ENCODE measurements at places on chromosomes 7 and 10.

- DNase-seq = peak; percentile 46
Observed at GRCh38 chr10:69101451-69102095, 13.7 kb downstream of the SRGN start.

- no peak for DNase-seq
Observed at GRCh38 chr10:27547047-27547446, 42.9 kb downstream of the RAB18 start.

DNA sequence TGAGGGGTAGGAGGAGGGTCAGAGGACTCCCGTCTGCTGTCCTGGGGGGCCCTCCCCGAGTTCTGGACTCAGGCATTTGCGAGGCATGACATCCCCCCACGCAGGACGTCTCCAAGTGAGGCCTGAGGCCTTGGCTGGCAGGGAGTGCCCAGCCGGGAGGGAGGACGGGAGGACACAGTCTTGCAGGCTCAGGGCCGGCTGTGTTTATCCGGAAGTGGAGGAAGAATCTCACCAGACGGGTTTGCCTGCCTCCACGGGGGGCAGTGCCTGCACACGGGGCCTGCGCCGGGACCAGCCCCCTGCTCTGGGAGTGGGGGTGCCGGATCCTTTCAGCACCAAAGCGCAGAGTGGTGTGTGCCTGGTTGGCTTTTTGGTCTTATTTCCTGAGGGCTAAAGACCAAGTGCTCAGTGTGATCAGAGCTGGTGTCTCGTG lies 10.9 kb downstream of the PWWP2B start:
- peak; percentile 54 for DNase-seq

GRCh38 chr10:114544045-114544659 lies 113.9 kb downstream of the ABLIM1 start:
- peak; percentile 31 for DNase-seq

GRCh38 chr10:62527019-62527827 lies 153.1 kb downstream of the ZNF365 start:
- no peak for DNase-seq

DNA sequence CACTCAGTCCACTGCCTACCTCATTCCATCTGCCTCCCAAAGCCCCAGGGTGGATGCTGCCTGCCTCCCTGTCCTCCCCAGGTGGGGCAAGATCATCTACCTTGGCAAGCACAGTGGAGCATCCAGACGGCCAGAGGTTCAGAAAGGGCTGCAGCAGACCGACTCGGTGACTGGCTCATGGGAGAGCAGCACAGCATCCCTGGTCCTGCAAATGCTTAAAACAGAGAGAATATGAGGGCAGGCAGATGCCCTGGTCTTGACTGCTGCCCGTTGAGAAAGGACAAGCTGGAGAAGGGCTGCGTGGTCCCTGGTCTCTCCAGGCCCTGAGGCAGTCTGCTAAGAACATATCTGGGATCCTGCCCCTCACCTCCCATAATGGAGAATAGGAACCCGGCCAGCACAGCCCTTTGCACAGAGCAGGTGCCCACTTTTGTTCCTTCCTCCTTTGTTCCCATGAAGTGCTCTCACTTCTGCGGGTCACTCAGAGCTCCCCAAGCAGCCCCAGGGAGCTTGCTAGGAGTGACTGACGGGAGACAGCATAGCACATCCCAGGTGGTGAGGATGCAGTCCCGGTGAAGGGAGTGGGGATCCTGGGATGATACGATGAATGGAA lies 1.4 kb downstream of the HPS1 start:
- DNase-seq = no peak

DNA sequence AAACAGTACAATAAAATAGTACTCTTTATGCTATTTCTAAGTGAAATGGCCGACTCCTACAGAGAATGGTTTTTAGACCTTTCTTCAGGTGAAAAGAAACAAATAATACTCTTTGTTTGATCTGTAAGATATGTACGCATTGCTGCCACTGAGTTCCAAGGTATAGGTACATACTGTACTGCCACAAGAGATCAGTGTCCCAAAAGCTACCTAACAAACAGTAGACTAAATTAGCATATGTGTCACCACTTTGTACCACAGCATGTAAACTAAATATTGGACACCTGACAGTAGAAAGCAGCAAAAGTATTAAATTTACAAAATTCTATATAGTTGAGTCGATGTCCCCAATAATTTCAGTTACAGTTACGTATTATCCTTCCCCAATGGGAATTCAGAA lies 14.4 kb downstream of the MTPN start:
- DNase-seq = no peak

GRCh38 chr7:55336540-55336939 lies 28.6 kb upstream of the LANCL2 start:
- no peak for DNase-seq

DNA sequence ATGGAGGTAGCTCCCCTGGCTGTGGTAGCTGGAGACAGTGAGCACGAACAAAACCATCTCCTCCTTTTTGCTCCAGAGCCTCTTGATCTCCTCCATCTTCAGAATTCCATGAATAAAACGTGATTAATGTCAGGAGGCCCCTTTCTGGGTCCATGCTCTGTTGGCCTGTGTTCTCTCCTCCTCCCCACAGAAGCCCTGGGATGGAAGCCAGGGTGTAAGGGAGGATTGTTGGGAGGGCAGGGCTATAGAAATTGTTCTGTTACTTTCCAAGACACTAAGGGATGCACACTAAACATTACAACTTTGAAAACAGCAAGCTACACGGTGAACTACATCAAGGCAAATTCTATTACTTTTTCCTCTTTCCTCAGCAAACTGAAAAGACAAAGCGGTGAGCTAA lies 96.3 kb downstream of the RNF216 start:
- no peak for DNase-seq

GRCh38 chr10:86733260-86733671 lies 23.2 kb upstream of the BMPR1A start:
- no peak for DNase-seq

DNA sequence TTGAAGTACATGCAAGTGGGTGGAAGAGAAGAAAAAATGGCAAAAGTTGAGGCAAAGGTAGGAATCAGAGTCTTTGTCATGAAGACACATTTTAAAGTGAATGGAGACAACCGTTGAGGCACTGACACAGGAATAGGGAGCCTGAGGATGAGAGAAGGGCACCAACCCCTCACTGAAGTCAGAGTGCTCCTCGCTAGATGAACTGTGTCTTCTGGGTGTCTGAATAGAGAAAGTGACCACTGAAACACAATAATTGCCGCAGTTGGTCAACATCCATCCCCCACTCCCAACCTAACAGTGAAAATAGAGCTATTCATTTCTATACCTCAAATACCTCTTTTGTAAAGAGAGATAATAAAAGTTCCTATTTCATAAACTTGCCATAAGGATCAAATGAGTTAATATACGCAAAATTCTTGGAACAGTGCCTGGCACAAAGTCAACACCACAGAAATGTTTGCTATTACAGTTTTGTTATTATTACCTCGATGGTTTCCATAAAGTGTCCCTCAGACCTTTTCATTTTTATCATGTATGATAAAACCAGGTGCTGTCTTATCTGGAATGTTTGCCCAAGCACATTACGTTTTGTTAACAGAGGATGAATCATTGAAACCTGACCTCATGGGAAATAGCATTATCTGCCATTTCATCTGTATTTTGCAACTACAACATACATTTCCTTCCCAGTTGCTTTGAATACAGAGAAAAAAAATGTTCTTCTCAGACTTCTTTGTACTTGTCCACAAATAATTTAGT lies 61.8 kb upstream of the SP4 start:
- DNase-seq = peak; percentile 60

GRCh38 chr7:84895563-84895962 lies 291.3 kb downstream of the SEMA3D start:
- no peak for DNase-seq

- DNase-seq = no peak
Observed at GRCh38 chr10:5445006-5445405, 32.6 kb downstream of the NET1 start.

- no peak for DNase-seq
Observed at GRCh38 chr10:53314876-53315275, 542.3 kb upstream of the MBL2 start.

DNA sequence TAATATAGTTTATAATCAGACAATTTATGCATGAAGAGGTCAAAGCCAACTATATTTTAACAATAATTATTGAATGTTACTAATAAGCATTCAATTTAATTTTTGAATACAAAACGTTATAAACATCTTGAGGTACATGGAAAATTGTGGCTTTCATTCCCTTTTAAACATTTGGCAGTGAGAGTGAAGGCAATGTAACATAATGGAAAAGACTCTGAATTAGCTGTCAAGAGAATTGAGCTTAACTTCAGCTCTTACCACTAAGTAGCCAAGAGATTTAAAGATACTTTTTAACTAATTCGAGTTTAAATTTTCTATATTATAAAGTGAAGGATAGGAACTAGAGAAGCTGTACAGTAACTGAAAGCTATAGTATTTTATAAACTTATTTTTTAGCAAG lies 98.6 kb downstream of the SEMA3A start:
- DNase-seq = no peak

GRCh38 chr10:102643336-102644065 lies 778 bp upstream of the TRIM8 start:
- DNase-seq = peak; percentile 83

DNA sequence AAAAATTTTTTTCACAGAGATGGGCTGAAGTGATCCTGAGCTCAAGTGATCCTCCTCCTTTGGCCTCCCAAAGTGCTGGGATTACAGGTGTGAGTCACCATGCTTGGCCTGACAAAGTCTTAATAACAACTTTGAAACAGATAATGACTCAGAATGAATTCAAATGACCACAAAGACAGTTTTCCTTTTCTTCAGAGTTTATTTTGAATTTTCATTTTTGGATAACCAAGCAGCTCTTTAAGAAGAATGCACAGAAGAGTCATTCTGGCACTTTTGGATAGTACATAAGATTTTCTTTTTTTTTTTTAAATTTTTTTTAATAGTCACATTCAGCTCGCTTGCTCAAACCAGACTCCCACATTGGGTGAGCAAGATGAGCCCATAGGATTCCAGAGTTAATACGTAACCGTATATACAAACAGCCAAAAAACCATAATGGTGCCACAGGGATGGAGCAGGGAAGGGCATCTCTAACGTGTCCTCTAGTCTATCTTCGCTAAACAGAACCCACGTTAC lies 43.0 kb upstream of the NMT2 start:
- DNase-seq = no peak

- DNase-seq = peak; percentile 63
Observed at GRCh38 chr10:88853155-88853881, 1.7 kb upstream of the ANKRD22 start.
